ENCODE measurements at places on chromosomes 13 and 19.
A peak's percentile ranks its signal among the peaks of the same experiment; 100 is the strongest.

GRCh38 chr13:73073050-73073449 is 14.2 kb downstream of the KLF5 start:
- H3K36me3 ChIP-seq = no peaks in the 10 kb centered on the region
- H3K27me3 ChIP-seq = no peaks in the 10 kb centered on the region
- peaks cover 7% of the 10 kb centered on the region for H3K4me1 ChIP-seq
- peak overlapping the region; percentile 35 for H3K27ac ChIP-seq
- no peak overlapping the region for H3K4me3 ChIP-seq
- DNase-seq = no peak

GRCh38 chr13:40920826-40921225 is 98.3 kb downstream of the ELF1 start:
- no peak for DNase-seq
- peak overlapping the region; percentile 70 for H3K27ac ChIP-seq
- H3K27me3 ChIP-seq = no peaks in the 10 kb centered on the region
- no peaks in the 10 kb centered on the region for H3K4me1 ChIP-seq

DNA sequence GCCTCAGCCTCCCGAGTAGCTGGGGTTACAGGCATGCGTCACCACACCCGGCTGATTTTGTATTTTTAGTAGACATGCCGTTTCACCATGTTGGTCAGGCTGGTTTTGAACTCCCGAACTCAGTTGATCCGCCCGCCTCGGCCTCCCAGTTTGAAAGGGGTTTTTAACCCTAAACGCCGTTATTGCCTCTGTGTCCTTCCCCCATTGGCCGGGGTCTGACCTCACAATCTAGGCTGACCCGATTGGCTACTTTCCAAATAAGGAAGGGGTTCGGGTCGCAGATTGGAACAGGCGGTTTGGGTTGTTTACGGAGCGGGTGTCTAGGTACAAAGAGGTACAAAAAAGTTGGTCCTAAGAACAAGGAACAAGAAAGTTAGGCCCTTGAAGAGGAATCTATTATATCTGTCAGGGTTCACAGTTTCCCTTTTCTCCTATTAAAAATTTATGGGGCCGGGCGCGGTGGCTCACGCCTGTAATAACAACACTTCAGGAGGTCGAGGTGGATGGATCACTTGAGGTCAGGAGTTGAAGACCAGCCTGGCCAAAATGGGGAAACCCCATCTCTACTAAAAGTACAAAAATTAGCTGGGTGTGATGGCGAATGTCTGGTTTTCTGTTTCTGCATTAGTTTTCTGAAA is 1.0 kb downstream of the ZNF253 start:
- no peak for DNase-seq
- no peaks in the 10 kb centered on the region for H3K36me3 ChIP-seq
- H3K4me3 ChIP-seq = peak overlapping the region; percentile 93
- no peaks in the 10 kb centered on the region for H3K27me3 ChIP-seq
- H3K4me1 ChIP-seq = peaks cover 6% of the 10 kb centered on the region

DNA sequence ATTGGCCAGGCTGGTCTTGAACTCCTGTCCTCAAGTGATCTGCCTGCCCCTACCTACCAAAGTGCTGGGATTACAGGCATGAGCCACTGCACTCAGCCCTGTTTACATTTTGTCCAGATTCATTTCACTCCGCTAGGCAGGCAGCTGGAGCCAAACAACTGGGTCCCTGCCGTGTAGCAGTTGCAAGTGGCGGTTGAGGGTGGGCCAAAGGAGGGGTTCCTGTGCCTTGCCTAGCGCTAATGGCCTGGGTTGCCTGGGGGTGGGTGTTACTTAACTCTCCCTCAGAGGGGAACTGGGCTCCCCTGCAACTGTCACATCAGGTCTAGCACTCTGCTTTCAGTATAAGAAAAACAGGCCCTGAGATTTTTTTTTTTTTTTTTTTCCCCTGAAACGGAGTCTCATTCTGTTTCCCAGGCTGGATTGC is 7.4 kb downstream of the ACP5 start:
- DNase-seq = no peak
- no peak overlapping the region for H3K4me3 ChIP-seq
- H3K36me3 ChIP-seq = no peaks in the 10 kb centered on the region
- H3K27ac ChIP-seq = no peak overlapping the region
- H3K4me1 ChIP-seq = no peaks in the 10 kb centered on the region

GRCh38 chr13:44021422-44021821 is 141.7 kb downstream of the LACC1 start:
- H3K27ac ChIP-seq = peak overlapping the region; percentile 21
- no peak overlapping the region for H3K4me3 ChIP-seq
- no peaks in the 10 kb centered on the region for H3K27me3 ChIP-seq
- no peak for DNase-seq
- H3K4me1 ChIP-seq = peaks cover 5% of the 10 kb centered on the region

DNA sequence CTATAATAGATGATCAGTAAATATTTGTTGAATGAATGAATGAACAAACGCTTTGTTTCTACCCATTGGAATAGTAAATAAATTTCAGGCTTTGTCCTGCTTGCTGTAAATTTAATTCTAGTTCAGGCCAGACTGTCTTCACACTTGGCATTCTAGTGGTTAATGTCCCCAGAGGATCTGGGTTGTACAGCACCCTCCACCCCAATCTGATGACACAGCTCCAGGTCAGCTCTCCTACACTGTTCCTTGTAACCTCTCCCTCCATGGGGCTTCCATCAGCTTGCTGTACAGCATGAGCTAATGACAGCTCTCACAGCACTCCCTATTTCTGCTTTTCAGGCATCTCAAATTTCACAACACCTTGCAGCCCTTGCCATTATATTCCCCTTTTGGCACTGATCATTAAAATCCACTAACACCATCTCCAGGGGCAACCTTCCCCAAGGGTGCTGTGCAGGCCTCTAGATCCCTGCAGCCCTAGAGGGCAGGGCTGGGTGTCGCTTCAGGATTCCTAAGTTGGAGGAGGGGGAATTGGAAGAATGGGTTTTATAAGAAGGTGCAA is 12.7 kb upstream of the KL start:
- no peak overlapping the region for H3K27ac ChIP-seq
- DNase-seq = no peak
- H3K4me3 ChIP-seq = no peak overlapping the region
- no peaks in the 10 kb centered on the region for H3K27me3 ChIP-seq
- H3K36me3 ChIP-seq = no peaks in the 10 kb centered on the region
- H3K4me1 ChIP-seq = no peaks in the 10 kb centered on the region

DNA sequence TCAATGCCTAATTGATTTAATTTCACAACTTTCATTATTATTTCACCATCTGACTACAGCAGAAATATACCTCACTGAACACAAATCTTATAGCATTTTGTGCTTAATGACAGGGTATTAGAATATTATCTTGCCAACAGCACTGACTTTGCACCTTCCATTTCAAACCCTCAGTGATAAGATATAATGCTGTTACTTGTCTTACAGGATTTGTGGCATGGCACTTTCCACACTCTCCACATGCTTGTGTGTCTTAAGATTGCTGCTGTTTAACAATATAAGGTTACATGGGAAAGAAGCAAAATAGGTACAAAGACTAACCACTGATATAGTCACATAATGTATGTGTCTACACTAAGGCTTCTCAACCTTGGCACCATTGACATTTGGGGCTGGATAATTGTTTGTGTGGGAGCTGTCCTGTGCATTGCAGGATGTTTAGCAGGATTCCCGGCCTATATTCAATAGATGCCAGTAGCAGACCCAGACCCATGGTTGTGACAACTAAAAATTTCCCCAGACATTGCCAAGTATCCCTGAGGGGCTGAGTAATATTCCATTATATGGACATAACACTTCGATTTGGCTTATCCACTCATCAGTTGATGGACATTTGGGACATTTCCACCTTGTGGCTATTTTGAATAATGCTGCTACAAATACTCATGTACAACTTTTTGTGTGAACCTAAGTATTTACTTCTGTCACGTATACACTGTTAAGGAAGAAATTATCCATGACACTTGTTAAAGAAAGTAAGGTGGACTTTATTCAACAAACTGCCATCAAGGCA is 5.7 kb upstream of the DIAPH3 start:
- no peaks in the 10 kb centered on the region for H3K27me3 ChIP-seq
- no peak for DNase-seq
- no peak overlapping the region for H3K4me3 ChIP-seq
- H3K36me3 ChIP-seq = no peaks in the 10 kb centered on the region
- H3K4me1 ChIP-seq = peaks cover 12% of the 10 kb centered on the region

GRCh38 chr13:48258430-48258829 is 25.4 kb downstream of the ITM2B start:
- peaks cover 55% of the 10 kb centered on the region for H3K36me3 ChIP-seq
- H3K27ac ChIP-seq = no peak overlapping the region
- H3K4me3 ChIP-seq = no peak overlapping the region
- H3K4me1 ChIP-seq = no peaks in the 10 kb centered on the region
- no peaks in the 10 kb centered on the region for H3K27me3 ChIP-seq
